ENCODE measurements at places on chromosomes 3 and 15.

- DNase-seq: no peak
Observed at GRCh38 chr3:197345390-197345789, 47.0 kb upstream of the DLG1 start.

- no peak for DNase-seq
Observed at GRCh38 chr3:15056676-15057404, 8.3 kb downstream of the MRPS25 start.

- DNase-seq: no peak
Observed at GRCh38 chr3:53473422-53473821, 21.0 kb upstream of the CACNA1D start.

DNA sequence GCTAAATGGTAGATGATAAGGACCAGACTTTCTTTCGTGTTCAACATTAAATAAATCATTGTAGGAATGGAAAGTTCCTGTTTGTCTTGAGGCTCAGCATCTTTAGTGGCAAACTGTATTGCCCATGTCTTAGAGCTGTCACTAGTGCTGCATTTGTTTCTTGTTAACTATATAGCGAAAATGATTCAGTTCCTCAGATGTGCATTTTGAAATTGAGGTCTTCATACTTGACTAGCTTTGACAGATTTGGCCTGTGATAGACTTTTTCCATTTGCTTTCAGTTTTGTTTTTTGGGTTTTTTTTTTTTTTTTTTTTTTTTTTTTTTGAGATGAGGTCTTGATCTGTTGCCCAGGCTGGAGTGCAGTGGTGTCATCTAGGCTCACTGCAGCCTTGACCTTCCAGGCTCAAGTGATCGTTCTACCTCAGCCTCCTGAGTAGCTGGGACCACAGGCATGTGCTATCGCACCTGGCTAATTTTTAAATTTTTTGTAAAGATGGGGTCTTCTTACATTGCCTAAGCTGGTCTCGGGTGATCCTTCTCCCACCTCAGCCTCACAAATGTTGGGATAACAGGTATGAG lies 9.5 kb upstream of the RPLP1 start:
- DNase-seq: no peak

- no peak for DNase-seq
Observed at GRCh38 chr3:87436781-87437543, 160.6 kb upstream of the POU1F1 start.

DNA sequence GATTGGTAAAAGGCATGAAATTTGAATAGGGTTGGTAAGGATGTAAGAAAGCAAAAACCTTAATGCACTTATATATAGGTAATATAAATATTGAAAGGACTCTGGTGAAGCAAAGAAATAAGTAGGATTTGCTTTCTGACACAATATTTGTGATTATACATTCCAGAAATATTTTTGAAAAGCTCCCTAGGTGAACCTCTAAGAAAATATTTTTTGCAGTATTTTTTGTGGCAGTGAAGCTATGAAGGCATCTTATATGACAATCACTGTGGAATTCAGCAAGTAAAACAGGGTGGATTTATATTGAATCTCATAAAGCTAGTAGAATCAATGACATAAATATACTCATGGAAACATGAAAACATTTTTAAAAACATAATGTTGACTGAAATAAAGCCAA lies 119.6 kb upstream of the EPHA3 start:
- no peak for DNase-seq

DNA sequence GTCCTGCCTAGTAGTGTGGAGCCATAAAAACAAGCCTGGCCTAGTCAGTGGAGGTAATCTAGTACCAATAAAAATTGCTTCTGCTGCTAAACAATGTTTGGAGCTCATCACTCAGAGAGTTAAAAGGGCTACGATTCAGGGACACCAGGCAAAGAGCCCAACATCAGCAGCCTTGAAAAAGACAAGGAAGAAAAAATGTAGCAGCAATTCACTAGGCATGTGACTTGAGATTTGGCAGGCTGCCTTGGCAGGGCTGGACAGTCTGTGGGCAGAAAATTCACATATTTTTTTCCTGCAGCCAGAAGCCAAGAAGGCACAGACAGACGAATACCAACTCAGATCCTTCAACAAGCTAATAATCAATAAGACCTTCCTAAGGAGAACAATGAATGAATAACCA lies 47.2 kb downstream of the IGSF11 start:
- no peak for DNase-seq

DNA sequence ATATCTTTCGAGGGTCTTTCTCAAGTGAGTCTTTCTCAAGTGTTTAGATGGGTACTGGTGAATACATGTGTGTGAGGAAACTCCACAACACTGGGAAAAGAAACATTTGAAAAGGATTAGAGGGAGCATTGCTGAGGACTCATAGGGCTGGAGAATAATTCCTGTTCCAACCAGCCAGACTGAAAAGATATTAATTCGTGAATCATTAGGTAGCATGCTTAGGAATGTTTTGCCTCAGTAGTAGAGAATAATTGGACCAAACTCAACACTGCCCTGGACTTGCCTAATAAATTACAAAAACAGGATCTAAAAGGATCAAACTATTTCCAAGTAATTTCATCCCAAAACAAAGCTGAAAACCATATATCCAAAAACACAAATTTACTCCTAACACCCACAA lies 17.3 kb downstream of the PP2D1 start:
- no peak for DNase-seq

All from NCI-H2227 treated with DMSO at 0.1 percent for 48 hours (cell line).